Right hindlimb (tissue), 1 donor: ENCODE measurements at places on chromosomes 13 and 19.

GRCh38 chr13:80881942-80882445 lies 541.1 kb upstream of the SPRY2 start:
- no peak for DNase-seq

- DNase-seq = no peak
These were observed 44.9 kb downstream of the DIAPH3 start for GRCh38 chr13:60118696-60119400.

- DNase-seq = no peak
These were observed 639 bp downstream of the LENG1 start for GRCh38 chr19:54158812-54159351.

- no peak for DNase-seq
These were observed 14.2 kb downstream of the C19orf81 start for GRCh38 chr19:50663482-50663790.

GRCh38 chr19:1577929-1578618 lies 9.9 kb upstream of the MEX3D start:
- no peak for DNase-seq
